ENCODE measurements at places on chromosomes 1 and 21.

DNA sequence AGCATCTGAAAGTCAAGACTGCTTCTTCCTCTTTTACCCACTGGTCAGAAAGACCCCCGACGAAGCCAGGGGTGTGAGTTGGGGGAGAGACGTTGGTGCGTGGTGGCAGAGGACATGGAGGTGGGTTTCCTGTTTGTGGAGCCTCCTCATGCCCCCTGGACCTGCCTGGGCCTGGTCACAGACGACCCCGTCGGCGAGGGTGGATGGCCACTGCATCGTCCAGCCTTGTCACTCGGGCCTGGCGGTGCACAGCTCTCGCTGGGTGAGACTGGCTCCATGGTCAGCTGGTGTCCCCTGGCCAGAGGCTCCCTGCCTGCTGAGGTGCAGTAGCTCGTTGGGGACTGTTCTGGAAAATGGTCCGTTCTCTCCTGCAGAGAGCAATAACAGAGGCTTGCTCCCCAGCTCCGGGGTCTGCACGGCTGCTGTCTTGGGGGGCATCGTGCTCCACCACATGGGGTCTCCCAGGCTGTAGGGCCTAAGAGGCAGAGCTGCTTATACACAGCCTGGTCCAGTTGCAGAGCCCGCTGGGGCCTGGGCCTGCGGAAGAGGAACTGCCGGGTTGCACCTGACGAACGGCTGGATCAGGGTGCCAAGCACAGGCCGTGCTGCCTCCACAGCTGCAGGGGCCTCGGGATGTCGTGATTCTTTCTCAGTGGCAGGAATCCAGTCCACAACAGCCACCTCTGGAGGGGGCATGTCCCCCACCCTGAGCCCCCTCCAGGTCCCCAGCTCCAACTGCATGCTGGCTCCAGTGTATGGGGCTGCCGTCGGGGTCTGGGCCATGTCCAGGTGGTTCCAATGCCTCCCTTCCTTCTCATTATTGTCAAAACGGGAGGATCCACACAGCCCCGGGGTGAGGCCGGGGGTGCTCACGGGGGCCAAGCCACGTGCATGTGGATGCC is 18.0 kb upstream of the ACTRT2 start:
- no peak for DNase-seq

GRCh38 chr1:33225586-33225985 is 30.7 kb upstream of the ZNF362 start:
- no peak for DNase-seq

- no peak for DNase-seq
Measured at GRCh38 chr1:56814205-56814604, 5.0 kb downstream of the FYB2 start.

DNA sequence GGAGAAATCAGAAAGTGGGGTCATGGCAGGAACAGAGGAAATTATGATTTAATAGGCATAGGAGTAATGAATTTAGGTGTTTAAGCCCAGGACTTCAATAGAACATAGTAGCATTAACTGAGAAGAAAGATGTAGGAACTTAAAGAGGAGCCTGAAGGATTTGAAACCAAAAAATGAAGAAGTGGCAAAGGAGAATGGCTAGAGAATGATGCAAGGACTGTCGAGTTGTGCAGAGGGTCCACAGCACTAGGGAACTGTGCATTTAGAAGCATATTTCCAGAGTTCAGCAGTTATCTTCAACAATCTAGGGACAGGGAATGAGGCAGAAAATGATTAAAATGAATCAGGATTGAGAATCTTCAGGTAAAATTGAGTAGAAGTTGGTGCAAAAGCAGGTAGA is 328.1 kb upstream of the LYPLAL1 start:
- no peak for DNase-seq

DNA sequence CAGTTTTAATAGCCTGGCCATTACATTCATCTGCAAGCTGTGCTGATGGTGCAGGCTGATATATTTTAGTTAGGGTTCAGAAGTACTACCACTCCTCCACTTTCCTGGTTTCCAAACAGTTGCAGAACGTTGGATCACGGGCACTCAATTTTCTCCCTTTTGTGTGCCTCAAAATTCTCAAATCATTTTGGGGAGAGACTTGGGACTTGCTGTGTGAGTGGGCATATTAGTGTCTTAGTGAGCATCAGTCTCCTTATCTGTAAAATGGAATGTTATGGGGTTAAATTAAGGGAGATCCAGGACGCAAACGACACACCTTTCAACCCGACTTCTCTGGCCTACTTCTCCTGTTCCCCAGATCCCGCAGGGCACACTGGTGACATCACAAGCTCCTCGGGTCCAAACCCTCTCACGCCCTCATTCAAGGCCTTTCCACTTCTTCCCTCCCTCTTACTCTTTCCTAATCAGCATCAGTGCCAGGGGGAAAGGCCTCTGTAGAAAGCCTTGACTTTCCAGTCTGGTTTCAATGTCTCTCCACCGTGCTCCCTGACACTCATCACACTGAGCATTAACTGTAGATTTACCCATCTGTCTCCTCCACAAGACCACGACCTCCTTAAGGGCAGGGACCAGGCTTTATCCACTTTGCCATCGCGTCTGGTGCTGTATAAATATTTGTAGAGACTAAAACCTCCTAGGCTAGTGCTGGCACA is 1.2 kb downstream of the PIGP start:
- no peak for DNase-seq

GRCh38 chr1:238485912-238486209 is 595.1 kb upstream of the ZP4 start:
- DNase-seq = no peak

- DNase-seq = no peak
Measured at GRCh38 chr21:36524477-36524876, 44.6 kb upstream of the CLDN14 start.

DNA sequence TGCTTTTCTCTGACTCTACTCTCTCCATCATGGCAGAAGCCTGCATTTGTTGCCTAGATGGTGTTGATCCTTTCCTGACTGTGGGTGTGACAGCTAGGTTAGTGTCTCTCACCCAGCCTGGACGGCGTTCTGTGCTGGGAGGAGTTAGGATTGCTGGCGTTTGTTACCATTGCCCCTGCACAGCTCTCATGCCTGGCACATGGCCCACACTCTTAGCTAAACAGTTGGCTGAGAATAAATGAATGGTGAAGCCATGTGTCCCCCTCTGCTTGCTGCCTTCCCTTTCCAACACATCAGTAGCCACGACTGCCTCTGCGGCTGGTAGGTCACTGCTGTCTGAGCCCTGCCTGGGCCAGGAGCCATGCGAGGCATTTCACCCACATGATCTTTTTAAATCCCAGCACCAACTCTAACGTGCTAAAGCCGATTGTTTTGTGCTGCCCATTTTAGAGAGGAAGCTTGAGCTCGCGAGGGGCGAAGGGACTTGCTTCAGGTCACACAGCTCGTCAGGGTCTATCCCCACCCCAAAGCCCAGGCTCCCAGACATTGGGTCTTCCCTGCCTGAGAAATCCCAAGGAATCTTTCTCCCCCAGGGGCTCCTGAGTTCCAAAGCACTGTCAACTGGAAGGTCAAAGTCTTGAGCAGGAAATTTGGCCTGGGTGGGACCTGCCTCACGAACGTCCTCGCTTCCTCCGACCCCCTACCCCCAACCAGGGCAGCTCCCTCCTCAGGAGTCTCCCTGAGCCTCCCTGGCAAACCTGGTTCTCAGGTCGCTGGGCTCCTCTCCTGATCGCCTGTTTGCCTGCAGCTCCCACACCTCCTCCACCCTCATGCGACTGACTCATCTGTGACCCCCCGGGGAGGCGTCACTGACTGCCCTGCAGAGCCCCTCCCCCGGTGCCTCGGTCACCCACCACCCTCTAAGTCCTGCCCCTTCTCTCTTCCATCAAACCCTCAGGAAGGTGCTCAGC is 271.7 kb upstream of the C1orf174 start:
- no peak for DNase-seq

- DNase-seq = no peak
Measured at GRCh38 chr1:9767964-9768668, 55.6 kb downstream of the CLSTN1 start.

- no peak for DNase-seq
Measured at GRCh38 chr1:59204001-59204400, 92.9 kb upstream of the FGGY start.

- no peak for DNase-seq
Measured at GRCh38 chr1:65894738-65895605, 102.3 kb downstream of the PDE4B start.

- DNase-seq = no peak
Measured at GRCh38 chr1:22877112-22877915, 95.4 kb downstream of the LACTBL1 start.

DNA sequence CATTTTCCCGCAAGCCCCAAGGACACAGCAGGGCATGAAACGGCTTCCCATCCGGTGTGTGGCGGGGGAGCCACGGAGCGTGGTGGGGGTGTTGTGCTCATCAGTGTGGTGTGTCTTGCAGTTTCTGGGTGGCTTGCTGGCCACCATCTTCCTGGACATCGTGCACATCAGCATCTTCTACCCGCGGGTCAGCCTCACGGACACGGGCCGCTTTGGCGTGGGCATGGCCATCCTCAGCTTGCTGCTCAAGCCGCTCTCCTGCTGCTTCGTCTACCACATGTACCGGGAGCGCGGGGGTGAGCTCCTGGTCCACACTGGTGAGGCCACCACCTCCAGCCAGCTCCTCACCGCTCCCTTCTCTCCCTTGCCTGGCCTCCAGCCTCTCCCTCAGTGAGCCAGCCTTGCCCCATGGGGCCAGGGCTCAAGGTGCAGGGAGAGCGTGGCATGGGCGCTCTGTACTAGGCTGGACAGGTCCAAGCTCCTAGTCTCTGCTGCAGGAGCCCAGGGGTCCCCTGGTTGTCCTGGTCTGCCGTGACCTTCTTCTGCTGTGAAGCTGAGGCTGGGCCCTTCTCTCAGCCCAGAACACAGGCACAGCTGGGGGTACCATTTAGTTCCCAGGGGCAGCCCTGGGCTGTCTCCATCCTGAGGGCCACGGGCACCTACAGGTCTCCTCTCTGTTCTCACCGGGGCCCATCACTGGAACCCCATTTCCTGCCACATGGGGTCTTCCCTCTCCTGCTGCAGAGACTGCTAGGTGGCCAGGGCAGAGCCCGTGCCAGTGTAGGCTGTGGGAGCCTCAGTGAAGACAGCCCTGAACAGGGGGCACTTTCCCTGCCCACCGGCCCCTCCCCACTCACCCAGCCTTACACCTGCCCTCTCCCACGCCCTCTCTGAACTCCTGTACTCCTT is 12.6 kb downstream of the AGTRAP start:
- DNase-seq = no peak

- no peak for DNase-seq
Measured at GRCh38 chr1:160309185-160309557, 24.2 kb upstream of the PEX19 start.

GRCh38 chr1:171805395-171806115 is 24.1 kb downstream of the METTL13 start:
- no peak for DNase-seq

- DNase-seq = no peak
Measured at GRCh38 chr21:36859744-36860501, 106.5 kb downstream of the HLCS start.

DNA sequence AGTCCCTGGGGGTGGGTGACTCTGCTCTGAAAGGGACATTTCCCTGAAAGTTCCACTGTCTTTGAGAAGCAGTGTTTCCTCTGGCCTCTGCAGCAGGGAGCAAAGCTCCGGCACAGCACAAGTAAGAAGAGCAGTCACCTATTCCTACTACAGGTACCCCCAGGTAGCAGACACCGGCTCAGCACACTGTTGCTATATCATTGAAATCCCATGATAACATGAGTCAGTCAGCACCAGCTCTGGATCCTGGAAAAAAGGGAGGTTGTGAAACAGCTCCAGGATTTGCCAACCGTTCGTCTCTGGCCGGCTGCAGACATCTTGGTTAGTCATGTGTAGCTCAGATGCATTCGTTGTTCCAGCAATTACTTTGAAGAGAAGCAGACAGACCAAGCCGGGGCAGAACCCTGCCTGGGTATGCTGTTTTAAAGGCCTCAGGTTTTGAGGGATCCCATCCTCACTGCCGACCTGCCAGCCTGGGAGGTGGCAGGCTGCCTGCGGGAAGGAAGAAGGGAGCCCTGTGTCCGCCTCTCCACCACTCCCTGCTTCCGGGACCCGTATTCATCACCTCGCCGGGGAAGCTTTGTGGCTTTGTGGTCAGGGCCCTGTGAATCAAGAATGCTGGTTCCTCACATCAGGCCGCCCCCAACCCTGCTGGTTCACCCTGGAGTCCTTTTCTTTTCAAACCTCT is 139.2 kb downstream of the CLIC6 start:
- peak; percentile 28 for DNase-seq

- no peak for DNase-seq
Measured at GRCh38 chr1:226708967-226709396, 30.1 kb downstream of the ITPKB start.

- DNase-seq = no peak
Measured at GRCh38 chr21:35940074-35940927, 120.0 kb downstream of the SETD4 start.

DNA sequence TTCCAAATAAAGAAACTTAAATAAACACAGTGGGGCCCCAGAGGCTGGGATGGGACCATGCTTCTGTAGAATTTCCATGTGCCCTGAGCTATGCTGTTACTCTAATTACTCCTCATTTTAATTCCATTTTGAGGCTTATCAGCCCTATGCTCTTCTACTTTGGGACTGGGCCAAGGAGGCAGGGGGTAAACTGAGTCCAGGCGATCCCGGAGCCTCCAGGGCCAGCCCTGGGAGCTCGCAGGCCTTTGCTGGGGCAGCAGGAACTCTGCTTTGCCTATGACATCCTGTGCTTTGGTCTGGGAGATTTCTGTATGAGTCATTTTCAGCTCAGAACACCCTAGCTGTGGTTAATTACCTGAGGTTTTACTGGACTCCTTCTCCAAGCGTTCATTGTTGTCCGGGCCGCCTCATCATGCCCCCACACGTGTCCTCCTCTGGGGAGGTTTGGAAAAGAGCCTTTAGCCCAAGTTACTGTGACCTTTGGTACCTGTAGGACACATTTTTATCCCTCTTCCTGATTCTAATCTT is 95.7 kb downstream of the RHOU start:
- DNase-seq = no peak

GRCh38 chr1:114290341-114290740 is 136.7 kb upstream of the SYT6 start:
- no peak for DNase-seq

- DNase-seq = no peak
Measured at GRCh38 chr1:241899210-241899609, 51.2 kb downstream of the EXO1 start.

GRCh38 chr21:46431448-46431847 is 27.2 kb upstream of the DIP2A start:
- DNase-seq = no peak

GRCh38 chr1:202274611-202275010 is 67.1 kb downstream of the UBE2T start:
- no peak for DNase-seq
